NCI-H1930 (cell line): ENCODE measurements at places on chromosomes 2 and 18.

GRCh38 chr2:168165985-168166901 is 81.2 kb downstream of the STK39 start:
- no peak for DNase-seq

GRCh38 chr2:199108056-199108455 is 349.7 kb downstream of the SATB2 start:
- DNase-seq, result no peak

DNA sequence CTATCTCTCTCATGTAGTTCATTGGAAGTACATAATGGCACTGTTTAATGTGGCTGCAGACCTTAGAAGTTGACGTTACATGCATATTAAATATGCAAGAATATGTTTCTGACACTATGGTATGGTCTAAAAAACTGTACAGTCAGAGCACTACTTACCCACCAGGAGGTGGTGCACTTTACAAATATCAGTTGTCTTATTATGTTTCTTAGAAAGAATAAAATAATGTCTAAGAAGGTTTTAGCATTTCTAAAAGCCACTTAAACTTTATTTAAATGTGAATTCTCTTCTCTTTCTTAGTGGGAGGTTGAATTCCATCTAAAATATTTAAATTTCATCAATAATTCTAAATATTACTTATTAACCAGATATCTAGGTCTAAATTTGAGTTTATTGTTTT is 4.3 kb downstream of the TMEFF2 start:
- no peak for DNase-seq

DNA sequence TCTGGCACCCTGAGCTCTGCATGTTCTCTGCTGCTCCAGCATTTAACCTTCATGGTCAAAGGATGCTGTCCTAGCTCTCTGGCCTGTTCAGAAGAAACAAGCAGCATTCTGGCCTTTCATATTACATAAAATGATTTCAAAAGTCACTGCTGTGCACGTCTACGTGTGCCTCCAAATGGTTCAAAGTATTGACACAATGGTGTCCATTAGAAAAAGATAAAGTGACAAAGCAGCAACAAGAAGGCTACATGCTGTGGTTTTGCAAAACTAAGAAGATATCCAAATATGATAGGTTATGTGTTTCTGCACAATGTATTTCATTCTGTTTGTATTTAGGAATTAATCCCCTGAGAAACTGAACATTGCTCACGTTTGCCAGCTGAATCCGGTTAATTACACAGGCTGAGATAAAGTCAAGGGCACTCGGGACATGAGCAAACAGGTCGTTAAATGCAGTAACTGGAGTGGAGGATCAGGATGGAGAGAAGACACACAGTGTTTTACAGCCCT is 258.5 kb downstream of the DOK6 start:
- DNase-seq, result no peak

GRCh38 chr18:48884771-48885170 is 66.0 kb downstream of the SMAD7 start:
- DNase-seq, result no peak

DNA sequence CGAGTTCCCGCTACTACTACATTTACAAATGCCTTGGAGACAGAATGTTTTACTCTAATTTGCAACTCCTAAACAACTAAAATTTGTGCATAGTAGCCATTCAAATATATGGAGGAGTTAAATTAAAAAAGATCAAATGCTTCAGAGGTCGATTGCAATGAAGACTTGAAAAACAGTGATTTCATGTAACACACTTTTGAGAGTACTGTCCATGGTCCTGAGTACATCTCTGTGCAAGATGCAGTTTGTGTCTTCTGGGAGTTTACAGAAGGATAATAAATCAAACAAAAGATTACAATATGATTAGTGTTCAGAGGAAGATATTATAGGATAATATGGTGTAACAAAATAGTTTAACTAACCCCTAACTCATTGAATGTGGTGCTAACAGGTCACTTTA is 894.7 kb downstream of the TMEM182 start:
- DNase-seq, result no peak

- no peak for DNase-seq
Observed at GRCh38 chr2:55152475-55153412, 79.3 kb downstream of the CLHC1 start.

- no peak for DNase-seq
Observed at GRCh38 chr2:191693166-191693565, 15.2 kb downstream of the NABP1 start.

DNA sequence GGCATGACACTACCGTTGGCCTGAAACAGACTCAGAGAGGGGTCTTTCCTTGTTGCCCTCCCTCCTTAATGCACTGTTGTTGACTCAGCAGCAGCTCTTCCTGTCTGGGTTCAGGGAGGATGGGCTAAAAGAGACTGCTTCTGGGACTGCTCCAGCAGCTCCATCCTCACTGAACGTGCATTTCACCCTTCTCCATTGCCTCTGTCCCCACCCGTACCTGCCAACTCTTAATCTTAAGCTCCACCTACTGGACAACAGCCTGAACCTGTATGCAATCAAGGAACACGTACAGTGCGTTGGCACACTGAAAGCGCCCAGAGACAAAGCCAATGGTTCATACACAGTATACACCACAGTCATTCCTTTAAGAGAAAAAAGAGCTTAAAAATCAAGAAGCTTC is 230.8 kb upstream of the RAB6C start:
- DNase-seq, result peak; percentile 47

- no peak for DNase-seq
Observed at GRCh38 chr2:45498661-45499550, 112.2 kb downstream of the SRBD1 start.

- no peak for DNase-seq
Observed at GRCh38 chr2:184779777-184780176, 181.4 kb downstream of the ZNF804A start.

DNA sequence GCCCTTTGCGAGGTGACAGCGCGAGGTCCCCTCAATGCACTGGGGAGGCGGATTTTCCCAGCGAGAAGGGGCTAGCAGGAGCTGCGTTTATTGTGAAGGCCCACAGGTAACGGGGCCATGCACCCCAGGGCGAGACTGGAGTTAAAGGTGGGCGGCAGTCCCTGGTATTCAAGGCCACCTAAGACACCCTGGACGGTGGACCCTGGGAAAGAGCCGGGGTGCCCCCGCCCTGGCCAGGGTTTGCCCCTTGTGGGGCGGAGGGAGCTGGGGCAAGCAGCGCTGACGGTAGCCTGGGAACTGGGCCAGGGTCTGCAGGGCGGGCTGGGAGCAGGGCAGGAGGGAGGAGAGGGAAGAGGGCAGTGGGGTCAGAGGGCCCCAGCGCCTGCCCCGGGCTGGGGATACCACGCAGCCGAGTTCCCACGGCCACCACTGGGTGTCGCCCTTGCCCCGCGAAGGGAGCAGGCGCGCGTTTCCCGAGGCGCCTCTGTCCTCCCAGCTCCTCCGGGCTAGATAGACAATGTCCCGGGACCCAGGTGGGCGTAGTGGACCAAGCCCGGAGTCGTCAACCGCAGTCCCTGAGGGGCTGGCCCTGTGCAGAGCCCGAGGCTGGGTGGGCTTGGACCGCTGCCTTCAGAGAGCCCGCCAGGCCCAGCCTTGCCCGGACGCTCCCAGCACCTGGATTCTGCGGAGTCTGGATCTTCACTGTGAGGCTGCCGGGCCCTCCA is 80.2 kb downstream of the SMAD4 start:
- no peak for DNase-seq

- DNase-seq, result no peak
Observed at GRCh38 chr2:73981081-73982001, 3.4 kb upstream of the TET3 start.

DNA sequence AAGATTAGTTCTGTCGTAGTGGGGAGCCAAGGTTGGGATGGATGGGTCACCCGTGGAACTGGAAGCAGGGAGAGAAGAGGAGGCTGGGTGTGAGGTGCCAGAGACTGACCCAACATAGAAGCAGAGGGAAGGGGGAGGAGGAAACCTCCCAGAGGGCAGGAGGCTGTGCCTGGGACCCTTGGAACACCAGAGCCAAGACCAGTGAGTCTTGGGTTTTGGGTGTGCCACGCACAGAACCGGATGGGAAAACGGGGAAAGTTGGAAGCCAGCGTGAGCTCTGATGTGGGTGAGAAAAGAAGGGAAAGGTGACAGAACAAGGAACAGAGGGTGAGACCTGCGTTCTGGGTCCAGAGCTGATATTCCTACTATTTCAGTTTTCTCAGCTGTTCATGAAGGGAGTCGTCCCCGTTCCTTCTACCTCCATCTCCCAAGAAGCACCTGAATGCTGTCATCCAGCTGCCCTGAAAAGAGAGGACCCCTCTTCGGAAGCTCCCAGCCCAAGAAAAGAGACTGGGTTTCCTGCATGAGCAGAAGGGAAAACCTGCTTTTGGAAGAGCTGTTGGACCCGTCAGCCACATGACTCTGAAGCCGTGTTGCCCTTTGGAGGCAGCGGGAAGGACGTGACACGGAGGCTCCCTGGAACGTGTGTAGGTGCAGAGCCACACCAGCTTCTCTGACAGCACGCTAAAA is 250.1 kb downstream of the NDUFA10 start:
- DNase-seq, result no peak

DNA sequence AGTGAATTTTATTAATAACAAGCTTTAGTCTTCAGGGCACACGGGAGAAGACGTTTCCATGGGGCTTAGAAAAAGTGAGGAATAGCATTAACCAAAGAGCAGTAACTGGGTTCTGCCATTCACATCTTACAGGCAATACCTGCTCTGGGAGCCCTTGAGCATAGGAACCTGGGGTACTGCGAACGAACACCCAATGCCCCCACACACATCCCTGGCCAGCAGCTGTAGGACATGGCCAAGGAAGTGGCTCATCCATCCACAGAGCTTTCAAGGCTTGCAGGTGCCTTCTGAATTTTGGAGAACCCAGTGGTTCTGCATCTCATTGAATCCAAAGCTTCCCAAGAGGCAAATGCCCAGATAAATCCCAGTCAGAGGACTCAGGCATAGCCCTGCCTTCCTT is 152.2 kb downstream of the MYT1L start:
- no peak for DNase-seq

DNA sequence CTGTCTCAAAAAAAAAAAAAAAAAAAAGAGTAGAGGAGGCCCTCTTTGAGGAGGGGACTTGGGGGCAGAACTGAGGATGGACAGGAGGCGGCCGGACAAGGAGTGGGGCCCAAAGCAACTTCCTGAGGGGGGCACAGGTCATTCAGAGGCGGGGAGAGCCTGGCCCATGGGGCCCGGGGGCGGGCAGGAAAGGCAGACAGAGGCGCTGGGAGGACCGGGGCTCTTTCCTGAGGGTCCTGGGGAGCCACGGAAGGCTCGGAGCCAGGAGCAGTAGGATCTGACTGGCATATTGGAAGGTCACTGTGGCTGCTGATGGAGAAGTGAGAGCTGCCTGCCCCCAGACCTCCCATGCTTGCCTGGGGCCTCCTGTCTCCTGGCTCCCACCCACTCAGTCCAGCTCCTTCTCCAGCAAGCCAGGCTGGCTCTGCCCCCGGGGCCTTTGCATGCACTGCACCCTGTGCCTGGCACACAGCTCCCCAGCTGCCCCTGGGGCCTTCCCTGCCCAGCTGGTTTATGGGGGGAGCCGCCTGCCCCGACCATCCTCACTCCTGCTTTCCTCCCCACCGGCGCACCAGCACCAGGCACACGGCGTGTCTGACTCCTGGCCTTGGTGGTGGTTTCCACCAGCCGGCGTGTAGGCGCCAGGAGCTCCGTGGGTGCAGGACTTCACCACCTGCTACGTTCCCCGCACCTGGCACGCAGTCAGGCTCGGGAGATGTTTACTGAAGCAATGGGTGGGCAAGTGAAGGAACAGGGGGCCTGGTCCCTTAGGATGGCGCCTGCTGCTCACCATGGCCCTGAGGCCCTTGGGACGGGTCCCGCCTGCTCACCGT is 5.6 kb downstream of the ESPNL start:
- DNase-seq, result no peak

DNA sequence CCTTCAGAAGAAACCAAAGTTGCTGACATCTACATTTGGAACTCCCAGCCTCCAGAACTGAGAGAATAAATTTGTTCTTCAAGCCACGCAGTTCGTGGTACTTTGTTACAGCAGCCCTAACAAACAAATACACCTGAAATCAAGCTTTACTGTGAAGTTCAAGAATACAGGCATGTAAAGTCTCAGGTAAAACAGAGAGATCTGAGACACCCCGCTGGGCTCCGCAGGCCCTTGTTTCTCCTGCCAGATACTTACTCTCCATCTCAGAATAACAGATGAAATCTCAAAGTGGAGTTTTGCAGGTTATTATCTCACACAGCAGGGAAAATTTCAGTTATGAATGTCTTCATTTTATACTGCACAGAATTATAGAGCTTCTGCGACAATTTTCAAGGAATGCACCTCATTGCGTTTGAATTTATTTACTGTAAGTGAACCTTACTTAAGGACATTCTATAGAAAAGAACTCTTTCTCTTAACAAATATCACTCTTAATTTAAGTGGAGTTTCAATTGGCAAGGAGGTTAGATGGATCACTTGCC is 492.4 kb upstream of the LRATD1 start:
- no peak for DNase-seq

GRCh38 chr18:7011142-7011541 is 106.5 kb downstream of the LAMA1 start:
- DNase-seq, result no peak

DNA sequence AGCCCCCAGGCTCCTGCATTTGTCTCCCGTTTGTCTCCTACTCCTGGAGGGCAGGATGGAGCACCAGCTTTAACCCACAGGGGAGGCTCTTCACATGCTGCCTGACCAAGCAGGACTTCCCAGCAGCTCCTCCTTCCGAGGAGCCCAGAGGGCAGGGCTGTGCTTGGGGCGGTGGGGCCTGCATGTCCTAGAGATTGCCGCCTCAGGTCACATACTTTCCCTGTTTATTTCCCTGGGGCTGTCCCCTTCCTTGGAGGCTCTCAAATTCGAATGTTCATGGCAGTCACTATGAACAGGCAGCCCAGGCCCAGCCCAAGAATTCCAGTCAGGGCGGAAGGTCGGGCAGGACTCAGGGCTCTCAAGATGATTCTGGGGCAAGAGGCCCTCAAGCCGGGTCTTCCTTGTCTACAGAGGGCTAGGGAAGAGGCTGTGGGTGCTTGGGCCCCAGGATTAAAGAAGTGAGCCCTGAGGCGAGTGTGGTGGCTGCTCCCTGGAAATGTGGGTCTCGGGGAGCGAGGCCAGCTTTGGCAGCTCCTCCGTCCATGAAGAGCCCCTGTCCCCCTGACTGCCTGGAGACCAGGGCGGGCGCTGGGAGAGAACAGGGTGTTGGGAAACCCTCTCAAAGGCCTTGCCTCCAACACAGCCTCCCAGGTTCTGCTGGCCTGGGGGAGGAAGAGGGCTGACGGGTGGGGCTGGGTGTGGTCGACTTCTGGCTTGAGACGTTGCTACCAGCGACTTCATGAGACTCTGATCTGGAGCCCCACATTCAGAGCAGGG is 48.9 kb upstream of the HPCAL1 start:
- DNase-seq, result no peak
